ENCODE measurements at places on chromosomes 11 and 22.

- DNase-seq, result peak; percentile 67
Measured at GRCh38 chr22:19174106-19175025, 4.2 kb downstream of the SLC25A1 start.

GRCh38 chr22:30336752-30337460 lies 10.2 kb upstream of the TBC1D10A start:
- DNase-seq, result peak; percentile 67

DNA sequence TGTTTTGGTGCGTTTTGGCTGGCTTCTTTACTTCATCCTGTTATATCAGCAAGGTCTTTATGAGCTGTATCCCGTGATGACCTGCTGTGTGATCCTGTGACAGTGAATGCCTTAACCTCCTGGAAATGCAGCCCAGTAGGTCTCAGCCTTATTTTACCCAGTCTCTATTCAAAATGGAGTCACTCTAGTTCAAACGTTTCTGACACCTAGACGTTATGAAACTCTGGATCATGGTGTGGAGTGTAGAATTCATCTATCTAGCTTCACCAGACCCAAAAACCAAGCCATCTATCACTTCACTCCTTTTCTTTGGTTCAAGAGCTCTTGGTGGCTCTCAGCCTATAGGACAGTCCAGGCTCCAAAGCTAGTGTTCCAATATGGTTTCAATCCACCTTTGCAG lies 28.2 kb upstream of the ZDHHC13 start:
- DNase-seq, result no peak

DNA sequence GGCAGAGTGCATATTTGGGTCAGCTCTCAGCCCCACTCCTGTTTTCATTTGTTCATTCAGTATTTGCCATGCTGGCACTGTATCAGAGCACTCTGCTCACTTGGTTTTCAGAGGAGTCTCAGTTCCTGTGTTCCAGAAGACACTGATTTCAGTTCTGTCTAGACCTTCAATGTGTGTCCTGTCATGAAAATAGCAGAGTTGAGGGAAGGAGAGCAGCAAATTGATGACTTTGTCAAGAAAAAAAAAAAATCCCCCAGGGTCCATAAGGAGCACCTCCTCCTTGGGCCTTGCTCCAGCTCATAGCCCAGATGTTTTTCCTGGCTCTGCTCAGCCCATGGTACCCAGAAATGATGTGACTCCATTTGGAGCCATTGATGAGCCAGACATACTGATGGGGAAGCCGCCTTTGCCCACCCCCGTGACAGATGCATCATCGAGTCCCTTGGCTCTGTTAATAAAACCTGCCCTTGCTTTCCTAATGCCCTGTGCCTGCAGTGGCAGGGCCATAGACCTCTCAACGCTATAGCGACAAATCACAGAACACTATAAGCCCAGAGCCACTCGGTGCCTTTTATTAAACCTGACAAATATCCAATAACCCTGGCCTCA lies 107.0 kb downstream of the PKNOX2 start:
- peak; percentile 55 for DNase-seq

DNA sequence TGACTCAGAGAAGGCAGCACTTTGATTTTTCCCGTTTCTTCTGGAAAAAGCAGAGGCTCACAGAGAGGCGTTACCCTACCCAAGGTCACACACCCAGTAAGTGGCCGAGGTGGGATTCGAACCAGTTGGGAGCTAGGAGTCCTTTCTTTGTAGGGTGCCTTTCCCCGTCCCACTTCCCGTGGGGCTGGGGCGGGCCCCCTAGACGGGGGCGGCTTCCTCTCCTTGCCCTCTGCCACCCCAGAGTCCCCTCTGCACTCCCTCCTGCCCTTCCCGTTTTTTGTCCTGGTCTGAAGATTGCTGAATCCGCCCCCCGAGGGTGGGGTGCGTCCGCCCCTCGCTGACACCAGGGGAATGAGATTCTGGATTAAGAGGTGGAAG lies 747 bp downstream of the TPCN2 start:
- peak; percentile 70 for DNase-seq

GRCh38 chr11:30328681-30329080 lies 5.8 kb downstream of the ARL14EP start:
- no peak for DNase-seq

GRCh38 chr11:66388780-66389386 lies 17.3 kb upstream of the SLC29A2 start:
- DNase-seq, result peak; percentile 65

DNA sequence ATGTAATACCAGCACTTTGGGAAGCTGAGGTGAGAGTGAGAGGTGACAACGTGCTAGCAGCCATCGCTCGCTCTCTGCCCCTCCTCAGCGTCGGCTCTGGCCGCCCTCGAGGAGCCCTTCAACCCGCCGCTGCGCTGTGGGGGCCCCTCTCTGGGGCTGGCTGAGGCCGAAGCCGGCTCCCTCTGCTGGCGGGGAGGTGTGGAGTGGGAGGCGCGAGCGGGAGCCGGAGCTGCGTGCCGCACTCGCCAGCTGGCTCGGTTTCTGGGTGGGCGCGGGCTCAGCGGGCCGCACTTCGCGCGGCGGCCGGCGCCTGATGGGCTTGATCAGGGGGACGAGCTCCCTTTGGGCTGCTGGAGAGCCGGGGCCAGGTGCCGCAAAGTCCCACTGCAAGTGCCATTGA lies 98.9 kb upstream of the UBASH3B start:
- peak; percentile 56 for DNase-seq

DNA sequence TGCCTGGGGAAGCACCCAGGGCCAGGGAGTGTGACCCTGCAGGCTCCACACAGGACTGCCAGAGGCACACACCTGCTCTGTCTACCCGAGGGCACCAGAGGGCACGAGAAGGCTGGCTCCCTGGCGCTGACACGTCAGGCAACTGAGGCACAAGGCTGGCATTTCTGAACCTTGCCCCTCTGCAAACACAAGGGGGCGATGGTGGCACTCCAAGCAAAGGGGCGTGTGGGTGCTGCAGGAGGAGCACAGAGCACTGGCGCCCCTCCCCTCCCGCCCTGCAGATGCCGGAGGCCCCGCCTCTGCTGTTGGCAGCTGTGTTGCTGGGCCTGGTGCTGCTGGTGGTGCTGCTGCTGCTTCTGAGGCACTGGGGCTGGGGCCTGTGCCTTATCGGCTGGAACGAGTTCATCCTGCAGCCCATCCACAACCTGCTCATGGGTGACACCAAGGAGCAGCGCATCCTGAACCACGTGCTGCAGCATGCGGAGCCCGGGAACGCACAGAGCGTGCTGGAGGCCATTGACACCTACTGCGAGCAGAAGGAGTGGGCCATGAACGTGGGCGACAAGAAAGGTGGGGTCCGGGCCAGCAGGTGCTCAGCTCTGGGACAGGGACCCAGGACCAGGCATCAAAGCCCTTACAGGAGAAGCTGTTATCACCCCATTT lies 20.8 kb upstream of the TXNRD2 start:
- peak; percentile 78 for DNase-seq

DNA sequence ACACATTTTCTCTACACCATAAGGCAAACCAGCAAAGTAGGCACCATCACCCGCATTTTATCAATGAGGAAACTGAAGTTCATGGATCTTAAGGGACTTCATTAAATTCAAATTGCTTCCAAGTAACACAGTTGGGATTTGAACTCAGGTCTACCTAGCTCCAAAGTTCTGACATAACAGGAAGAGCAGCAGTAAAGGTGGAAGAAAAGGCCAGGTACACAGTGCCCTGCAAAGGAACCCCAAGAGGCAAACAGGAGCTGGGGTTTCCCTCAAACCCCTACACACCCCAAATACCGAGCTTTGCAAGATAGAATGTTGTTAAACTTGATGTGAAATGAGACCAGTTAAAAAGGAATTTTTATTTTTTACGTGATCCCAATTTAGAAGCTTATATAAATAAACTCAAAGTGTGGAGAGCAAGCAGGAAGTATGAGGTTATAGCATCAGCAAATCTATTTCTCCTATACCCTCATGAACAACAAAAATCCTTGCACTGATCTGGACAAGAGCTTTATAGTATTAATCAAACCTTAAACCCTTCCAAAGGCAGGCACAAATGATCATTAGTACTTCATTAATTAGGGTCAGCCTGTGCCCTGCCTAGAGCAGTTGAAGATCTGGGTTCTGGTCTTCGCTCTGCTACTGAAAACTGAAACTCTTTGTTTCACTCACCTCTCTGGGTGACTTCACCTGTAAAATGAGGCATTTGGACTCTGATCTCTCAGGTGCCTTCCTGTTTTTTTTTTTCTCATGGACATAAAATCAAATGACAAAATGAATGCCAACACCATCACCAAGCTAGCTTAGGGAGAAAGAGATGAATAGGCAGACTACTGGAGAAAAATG lies 36.5 kb downstream of the SYTL2 start:
- no peak for DNase-seq

- DNase-seq, result no peak
Measured at GRCh38 chr11:109865548-109866186, 227.5 kb upstream of the ZC3H12C start.

GRCh38 chr11:43681401-43681942 lies 934 bp downstream of the HSD17B12 start:
- DNase-seq, result no peak

- no peak for DNase-seq
Measured at GRCh38 chr22:26336773-26337172, 92.3 kb upstream of the ASPHD2 start.

- DNase-seq, result no peak
Measured at GRCh38 chr11:104799251-104799650, 99.0 kb downstream of the CASP12 start.

- no peak for DNase-seq
Measured at GRCh38 chr11:66281001-66281400, 3.0 kb downstream of the CNIH2 start.

GRCh38 chr11:94303966-94304958 lies at the start of gene IZUMO1R:
Gene IZUMO1R, plus strand, starts transcription at chr11:94304580. Its CDS starts 1,057 bp downstream, at chr11:94305637.
- no peak for DNase-seq

- DNase-seq, result no peak
Measured at GRCh38 chr22:23269441-23270211, 89.3 kb downstream of the BCR start.

- DNase-seq, result peak; percentile 93
Measured at GRCh38 chr11:62546244-62546928, at the start of gene AHNAK. Gene AHNAK, minus strand, starts transcription at chr11:62546806. Its CDS starts 10,708 bp downstream, at chr11:62536098.

GRCh38 chr11:92929653-92930052 lies 39.8 kb upstream of the MTNR1B start:
- DNase-seq, result no peak

DNA sequence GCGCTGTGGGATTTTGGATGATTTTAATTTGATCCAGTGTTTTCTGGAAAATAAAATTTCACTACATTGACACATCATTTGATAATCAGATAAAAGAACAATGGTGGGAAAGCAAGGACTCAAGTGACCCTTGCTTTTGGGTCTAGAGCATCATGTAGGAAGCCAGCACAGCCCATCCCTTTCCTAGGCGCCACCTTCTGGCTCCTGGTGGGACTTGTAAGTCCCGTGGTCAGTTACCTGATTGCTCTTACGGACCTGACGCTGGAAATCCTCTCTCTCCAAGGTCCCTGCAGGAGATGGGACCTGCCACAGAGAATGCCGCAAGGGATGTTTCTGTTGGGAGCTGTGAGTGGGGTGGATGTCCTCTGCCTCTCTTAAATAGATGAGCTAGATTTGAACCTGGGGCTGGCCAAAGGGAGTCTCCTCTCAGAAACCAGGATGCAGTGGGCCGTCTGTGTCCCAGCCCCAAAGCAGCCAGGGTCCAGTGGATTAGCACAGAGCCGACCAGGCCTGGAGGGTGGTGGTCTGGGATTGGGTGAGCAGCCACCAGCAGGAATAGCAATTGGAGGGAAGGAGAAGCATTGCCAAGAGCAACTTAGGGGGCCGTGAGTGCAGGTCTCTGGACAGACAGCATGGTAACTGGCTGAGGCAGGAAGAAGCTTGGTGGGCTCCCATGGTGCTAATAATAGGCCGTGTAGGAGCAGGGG lies 21.7 kb downstream of the TIMP3 start:
- no peak for DNase-seq

DNA sequence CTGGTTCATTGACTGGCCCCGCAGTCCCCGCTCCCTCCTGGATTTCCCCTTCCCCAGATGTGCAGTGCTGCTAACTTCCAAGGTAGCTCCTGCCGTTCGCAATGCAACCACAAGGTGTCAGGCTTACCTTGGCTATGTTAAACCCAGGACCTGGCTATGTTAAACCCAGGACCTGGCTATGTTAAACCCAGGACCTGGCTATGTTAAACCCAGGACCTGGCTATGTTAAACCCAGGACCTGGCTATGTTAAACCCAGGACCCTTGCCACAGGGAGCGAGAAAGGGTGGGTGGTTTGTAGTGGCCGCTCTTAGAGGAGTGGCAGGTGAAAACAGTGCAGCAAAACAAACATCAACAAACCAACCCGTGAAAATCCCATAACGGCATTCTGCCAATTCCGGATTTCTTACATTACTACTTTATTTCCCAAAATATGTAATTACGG lies 2.9 kb upstream of the ADAMTS8 start:
- peak; percentile 75 for DNase-seq

- DNase-seq, result no peak
Measured at GRCh38 chr11:107713009-107713408, 1.2 kb upstream of the SLN start.

DNA sequence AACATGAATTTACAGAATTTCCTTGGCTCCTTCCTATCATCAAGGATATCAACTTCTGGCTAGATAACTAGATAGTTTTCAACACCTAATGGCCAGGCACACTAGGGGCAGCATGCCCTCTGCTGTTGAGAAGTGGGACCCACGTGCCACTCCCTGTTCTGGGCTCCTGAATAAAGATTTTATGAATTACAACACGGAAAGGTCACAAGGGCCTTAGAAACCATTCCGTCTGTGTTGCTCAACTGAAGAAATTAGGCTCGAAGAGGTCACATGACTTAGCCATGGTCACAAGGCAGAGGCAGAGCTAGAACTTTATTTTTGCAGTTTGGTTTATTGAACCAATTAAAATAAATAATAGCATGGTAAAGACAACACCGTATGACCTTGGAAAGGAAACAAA lies 36.0 kb downstream of the PRCP start:
- peak; percentile 23 for DNase-seq

GRCh38 chr11:80669620-80670019 lies 1228.8 kb upstream of the TENM4 start:
- DNase-seq, result no peak

- no peak for DNase-seq
Measured at GRCh38 chr22:19128946-19129727, 2.0 kb upstream of the TSSK2 start.

DNA sequence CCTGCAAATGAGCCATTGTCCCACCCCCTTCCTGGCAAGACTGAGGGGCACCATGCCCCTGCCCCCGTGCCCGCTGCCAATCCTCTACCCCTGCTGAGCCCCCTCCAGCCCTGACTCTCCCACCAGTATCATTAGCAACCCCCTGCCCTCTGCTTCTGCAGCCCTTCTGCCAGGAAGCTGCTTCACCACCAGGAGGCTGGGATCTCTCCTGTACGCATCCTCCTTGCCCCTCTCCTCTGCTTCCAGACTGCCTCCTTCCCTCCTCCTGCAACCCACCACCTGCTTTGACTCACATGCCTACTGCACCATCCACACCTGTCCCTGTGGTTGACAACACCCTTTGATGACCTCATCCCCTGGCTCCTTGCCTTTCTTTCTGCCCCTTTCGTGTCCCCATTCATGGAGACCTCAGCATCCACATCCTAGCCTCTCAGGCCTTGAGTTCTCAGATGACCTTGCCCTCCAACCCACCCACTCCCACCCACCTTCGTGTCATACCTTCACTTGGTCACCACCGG lies 13.4 kb upstream of the PNPLA3 start:
- DNase-seq, result no peak

GRCh38 chr11:131773626-131774025 lies 403.2 kb downstream of the NTM start:
- DNase-seq, result no peak

- peak; percentile 69 for DNase-seq
Measured at GRCh38 chr11:613369-613968, 2.3 kb downstream of the IRF7 start.

Data from heart left ventricle (tissue), 16 donors.